ENCODE measurements at places on chromosomes 16 and 17. TPM values are rescaled to one million over a fixed set of nuclear protein-coding genes. Genes with fewer than 3 reads are reported as not detected.

GRCh38 chr16:12245088-12245920, 268.8 kb downstream of the SNX29 start:
- DNase-seq, result no peak

- peak; percentile 94 for DNase-seq
Observed at GRCh38 chr17:77354670-77355455, 214.1 kb downstream of the SEC14L1 start.

DNA sequence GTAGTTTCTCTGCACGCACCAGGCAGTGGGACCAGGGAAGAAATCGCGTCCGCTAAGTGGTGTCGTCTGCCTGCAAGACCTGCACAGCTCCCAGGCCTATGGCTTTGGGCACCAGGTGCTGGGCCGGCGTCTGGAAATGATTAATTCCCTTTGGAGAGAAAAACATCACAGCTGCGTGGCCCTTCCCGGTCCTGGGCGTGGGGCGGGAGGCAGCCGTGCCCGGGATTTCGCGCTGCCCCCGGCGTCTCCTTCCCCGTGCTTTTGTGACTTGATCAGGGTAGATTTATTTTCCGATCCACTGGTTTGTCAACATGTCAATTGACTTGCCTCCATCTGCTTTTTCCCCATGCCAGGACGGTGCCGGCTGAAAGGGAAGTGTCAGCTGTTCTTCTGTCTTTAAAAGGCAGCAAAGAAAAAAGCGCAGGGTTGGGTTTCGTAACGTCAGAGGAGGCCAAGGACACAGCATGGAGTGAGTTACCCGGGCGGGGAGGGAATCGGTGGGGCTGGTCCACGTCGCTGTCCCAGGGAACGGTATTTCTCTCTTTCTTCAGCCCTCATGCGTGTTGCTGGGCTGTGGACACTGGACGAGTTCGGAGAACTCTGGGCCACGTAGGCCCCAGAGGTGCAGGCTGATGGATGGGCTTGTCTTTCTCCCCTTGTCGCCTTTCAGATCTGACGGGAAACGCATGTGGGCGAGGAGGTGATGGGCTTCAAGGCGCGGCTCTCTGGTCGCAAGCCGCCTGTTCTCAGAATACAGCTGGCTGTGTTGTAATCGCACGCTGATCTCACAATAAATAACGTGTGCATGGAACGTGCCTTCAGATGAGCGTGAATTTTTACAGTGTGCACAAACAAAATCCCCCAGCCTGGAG, 188.1 kb upstream of the ZNF469 start:
- DNase-seq, result no peak

The ANKRD40CL gene
- total RNA-seq, result not detected

DNA sequence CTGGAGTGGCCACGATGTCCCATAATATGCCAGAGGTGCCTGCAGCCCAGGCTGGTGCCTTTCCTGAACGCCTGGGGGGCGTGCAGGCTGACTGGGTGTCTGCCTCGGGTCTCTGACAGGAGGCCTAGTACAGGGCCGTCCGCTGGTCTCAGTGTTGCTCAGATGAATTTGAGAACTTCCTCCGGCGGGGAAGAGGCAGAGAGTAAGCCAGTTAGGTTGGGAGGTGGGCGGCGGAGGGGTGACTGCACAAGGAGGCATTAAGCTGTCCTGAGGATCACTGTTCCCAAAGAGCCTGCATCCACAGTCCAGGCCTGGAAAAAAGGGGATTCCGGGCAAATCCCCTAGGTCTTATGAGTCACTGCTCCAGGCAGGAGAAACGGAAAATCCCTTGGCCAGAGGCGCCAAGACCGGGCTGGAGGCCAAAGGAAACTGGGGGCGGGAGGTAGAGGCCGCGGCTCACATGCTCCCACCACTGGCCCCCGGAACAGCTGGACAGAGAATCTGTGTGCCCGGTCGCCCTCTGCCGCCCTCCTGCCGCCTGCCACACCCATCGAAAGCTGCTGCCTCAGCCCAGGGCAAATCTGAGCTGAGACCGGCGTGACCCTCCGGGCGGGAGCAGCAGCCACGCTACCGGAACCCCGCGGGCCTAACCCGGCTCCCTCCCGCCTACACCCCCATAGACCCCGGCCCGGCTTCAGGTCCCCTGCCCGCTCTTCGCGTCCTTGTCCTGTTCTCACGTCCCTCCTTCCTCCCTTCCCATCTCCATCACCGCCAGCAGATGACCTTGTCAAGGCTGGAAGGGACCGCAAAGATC, 1.2 kb downstream of the TRIM47 start:
- peak; percentile 87 for DNase-seq

The OSGIN1 gene
- total RNA-seq, result 89.4 TPM

The MSL1 gene
- 45.9 TPM for total RNA-seq

- no peak for DNase-seq
Observed at GRCh38 chr17:10118788-10119130, 79.6 kb downstream of the GAS7 start.

The CLEC18B gene
- total RNA-seq, result 1.1 TPM

The SLC13A2 gene
- 0.55 TPM for total RNA-seq

The LRRC37A gene
- total RNA-seq, result 0.45 TPM

The KRTAP17-1 gene
- total RNA-seq, result not detected

The XAF1 gene
- total RNA-seq, result 27.2 TPM

The KRTAP4-1 gene
- not detected for total RNA-seq

DNA sequence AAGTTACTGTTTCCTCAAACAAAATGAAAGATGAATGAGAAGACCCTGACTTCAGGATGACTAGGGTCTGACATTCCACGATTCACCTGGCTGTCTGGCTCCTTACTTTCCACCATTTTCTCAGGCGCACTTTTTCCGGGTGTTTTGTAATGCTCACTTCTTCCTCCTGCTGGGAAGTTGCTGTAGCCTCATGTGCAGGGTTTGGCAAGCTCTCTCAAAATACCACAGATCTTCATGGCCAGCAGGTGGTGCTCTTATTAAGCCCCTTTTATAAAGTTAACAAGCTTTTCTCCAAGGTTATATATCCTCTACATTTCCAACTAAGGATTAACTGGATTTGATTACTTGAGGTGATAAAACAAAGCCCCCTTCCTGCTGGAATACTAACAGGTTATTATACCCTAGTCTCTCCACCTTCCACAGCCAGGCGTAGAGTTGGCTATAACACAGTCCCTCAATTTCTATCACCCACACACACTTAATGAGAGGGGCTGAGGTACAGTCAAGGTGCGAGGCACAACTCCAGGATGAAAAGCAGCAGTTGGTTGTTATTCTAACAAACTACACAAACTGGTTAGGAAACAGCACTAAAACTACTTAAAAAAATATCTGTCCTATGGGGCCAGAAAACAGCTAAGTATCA, 45.4 kb downstream of the STH start:
- DNase-seq, result peak; percentile 70

DNA sequence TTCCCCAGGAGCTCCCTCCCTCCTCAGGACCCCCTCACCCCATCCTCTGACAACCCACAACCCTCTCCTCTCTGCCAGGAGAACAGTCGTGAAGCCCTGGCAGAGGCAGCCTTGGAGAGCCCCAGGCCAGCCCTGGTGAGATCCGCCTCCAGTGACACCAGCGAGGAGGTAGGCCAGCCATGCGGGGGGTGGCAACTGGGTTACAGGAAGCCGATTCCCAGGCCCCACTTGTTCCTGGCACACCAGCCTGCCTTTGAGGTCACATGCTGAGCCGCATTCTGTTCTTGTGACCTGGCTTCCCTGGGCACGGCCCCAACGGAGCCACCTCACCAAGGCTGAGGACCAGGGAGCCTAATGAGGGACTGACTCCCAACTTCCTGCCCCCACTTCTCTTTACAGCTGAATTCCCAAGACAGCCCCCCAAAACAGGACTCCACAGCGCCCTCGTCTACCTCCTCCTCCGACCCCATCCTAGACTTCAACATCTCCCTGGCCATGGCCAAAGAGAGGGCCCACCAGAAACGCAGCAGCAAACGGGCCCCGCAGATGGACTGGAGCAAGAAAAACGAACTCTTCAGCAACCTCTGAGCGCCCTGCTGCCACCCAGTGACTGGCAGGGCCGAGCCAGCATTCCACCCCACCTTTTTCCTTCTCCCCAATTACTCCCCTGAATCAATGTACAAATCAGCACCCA, 7.9 kb downstream of the NAT9 start:
- peak; percentile 93 for DNase-seq

- no peak for DNase-seq
Observed at GRCh38 chr16:35751191-35751941, 2292.0 kb downstream of the TP53TG3F start.

GRCh38 chr17:49980703-49981197, 11.8 kb downstream of the DLX4 start:
- DNase-seq, result no peak

DNA sequence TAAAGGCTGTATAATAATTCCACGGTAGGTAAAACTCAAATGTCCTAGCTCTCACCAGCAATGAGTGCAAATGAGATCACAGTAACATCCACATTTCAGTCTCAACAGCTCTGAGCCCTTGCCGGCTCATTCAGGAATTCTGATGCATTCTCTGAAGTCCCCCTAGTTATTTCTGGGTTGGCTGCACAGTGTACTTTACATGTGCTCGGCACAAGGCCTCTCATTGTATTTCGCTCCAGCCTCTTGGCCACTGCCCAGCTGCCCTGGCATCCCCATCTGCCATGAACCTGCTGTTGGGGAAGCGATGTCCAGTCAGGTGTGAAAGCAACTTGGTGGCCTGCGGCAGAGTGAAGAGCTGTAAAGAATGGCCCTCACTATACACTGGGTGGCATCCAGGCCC, 14.3 kb downstream of the PRCD start:
- peak; percentile 62 for DNase-seq

DNA sequence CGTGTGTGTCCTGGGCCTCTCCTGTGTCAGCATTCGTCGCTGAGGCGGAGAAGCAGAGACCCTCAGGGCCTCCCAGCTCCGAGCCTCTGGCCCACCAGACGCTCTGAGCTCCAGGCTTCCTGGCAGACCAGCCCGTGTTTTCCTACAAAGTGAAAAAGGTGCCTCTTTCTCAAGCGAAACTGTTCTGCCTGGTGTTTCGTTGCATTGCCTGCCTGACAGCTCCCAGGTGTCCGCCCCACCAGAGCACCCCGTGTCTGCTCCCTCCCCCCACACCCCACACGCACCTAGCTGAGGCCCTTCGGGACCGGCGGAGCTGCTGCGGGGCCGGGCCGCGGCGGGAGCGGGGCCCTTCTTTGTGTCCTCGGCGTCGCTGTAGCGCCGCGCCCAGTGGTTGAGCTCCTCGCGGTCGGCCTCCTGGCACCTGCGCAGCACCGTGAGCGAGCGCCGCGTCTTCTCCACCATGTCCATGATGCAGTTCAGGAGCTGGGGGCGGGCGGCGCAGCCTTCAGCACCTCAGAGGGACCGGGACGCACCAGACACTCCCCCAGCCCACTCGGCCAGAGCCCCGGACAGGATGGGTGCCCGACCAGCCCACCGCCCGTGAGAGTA, 14.7 kb upstream of the PABPN1L start:
- peak; percentile 65 for DNase-seq

DNA sequence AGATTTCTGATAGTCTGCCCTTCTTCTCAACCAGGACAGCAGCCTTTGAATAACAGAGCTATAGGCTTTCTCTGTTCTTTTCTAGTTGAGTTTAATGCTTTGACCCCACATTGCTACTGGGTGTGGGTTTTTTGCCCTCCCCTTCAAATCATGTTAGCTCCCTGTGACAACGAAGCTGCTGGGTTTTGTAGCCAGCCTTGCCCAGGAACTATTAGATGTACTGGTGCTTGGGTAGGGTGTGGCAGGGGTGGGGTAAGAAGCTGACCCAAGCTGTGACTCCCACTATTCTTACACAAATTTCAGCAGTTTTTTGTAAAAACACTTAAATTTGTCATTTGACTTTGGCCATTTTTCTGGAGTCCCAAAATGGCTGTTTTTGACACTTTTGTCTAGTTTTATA, 69.7 kb downstream of the NLK start:
- no peak for DNase-seq

GRCh38 chr17:48054238-48055185, 6.4 kb downstream of the NFE2L1 start:
- peak; percentile 88 for DNase-seq

The MYOCD gene
- total RNA-seq, result 0.23 TPM

The TTYH2 gene
- total RNA-seq, result 0.81 TPM

- DNase-seq, result no peak
Observed at GRCh38 chr16:57039148-57039812, 49.9 kb downstream of the NLRC5 start.

DNA sequence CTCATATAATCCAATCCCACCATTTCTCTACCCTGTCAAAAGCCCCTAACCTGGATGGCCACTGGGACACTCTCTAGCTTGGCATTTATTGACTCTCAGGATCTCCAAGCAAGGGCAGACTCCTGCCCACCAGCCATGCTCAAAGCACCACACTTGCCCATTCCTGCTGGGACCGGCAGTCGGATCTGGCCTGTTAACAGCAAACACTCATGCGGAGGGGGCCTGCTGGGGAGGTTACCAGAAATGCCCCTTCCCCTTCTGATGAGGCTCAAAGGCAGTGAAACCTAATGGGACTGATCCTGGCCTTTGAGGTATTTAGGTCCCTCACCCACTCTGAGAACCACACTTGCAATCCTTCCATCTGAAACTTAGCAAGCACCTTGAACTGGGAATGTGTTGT, 6.5 kb upstream of the CCL1 start:
- DNase-seq, result no peak

The SLC6A2 gene
- total RNA-seq, result not detected

The CCL3 gene
- total RNA-seq, result 2.0 TPM

DNA sequence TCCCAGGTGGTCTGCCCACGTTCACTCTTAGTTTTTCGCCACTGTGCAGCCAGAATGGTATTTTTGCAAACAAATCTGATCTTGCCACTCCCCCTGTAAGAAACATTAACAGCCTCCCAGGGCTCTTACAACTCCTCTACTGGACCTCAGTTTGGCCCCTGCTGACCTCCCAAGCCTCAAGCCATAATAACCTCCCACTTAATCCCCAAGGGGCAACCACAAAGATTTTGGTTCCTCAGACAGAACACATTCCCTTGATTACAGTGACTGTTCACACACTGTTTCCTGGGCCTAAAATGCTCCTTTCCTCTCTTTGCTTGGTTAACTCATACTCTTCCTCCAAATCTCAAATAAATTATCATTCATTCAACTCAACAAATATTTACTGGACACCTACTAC, 21.5 kb upstream of the CD300E start:
- no peak for DNase-seq

DNA sequence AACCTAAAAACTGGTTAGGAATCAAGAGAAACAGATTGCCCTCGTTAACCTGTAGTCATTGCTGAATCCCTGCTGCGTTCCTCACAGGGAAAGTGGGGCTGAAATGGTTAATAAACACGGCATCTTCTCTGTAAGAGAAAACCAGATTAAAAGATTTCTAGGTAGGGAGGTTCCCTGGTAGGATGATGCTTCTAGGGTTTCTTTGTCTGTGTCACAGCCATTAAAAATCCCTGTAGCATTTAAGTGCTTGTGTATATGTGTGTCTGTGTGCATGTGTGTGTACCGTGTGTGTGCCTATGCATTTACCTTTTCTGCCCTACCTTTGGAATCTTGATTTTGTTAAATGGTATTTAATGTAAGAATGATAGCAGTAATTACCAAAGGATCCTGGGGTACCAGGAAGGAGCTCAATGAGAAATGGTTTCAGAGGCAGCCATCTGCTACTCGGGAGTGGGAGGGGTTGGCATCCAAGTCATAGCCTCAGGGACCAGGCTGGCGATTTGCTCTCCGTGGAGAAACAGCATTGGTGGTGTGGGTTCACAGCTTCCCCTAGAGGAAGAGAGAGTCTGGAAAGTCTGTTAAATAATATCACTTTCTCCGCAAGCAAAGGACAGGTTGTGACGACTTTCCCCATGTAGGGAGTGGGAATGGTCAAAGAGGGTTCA, 177.1 kb downstream of the HS3ST4 start:
- no peak for DNase-seq

The SPIRE2 gene
- total RNA-seq, result 8.7 TPM

Data from left lobe of liver (tissue), 2 donors.